Fibroblast of lung (primary cell): ENCODE measurements at places on chromosomes 2 and 18. TPM values are rescaled to one million over a fixed set of nuclear protein-coding genes. Genes with fewer than 3 reads are reported as not detected.

DNA sequence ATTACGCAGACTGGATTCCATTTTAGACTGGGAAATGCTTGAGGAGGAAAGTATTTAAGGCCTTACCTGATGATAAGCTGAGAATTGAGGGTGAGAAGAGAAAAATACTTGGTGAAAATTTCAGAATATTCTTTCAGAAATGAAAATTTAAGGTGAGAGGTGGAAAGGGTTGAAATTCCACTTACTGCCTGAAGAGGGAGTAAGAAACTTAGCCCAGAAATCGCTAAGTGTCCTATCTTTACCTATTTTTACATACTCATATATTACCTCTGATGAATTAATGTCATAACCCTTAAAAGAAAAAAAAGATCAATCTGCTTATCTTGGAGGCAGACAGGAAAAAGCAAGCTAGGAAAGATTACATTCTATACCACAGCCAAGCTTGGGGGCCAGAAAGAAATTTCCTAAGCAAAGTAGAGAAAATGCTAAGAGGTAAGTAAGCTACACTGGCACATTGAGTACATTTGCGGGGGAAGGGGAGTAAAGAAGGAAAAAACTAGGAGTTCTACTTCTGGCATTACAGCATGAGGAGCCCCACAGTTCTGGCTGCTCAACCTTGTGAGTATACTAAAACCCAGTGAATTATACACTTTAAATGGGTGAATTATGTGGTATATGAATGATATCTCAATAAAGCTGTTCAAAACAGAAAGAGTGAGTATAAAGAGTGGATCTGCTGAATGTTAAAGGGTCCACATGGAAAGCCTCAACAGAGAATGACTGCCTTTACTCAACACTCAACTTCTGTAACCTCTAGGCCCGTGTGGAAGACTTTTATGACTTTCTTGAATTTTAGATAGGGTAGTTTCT is 33.8 kb downstream of the SMC6 start:
- DNase-seq: peak; percentile 38

DNA sequence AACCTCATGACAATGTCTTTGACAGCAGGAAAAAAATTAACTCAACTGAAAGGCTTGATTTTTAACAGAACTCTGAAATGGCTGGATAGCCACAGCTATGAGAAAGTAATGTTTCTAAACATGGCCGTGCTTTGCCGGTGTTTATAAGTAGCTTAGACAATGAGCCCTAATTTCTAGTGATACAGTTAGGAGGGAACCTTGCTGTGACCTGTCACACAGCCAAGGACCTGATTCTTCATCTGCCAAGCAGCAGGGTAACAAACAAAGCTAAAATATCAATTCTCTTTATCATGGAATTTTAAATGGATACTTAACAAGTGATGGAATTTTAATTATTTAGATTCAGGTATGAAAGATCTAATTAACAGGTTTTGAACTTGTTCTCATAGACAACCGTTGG is 24.3 kb upstream of the DYNC2LI1 start:
- no peak for DNase-seq

The CDK15 gene
- total RNA-seq: 1.3 and 5.1 TPM in 2 replicates

The MLPH gene
- 8.2 and 10.7 TPM in 2 replicates for total RNA-seq

- DNase-seq: no peak
Measured at GRCh38 chr2:30792521-30792920, 14.7 kb downstream of the CAPN13 start.

GRCh38 chr2:101655702-101656422 is 41.6 kb upstream of the MAP4K4 start:
- DNase-seq: peak; percentile 68

- DNase-seq: no peak
Measured at GRCh38 chr2:85577386-85578242, at the start of gene VAMP8. Gene VAMP8, plus strand, starts transcription at chr2:85577586. Its CDS starts 61 bp downstream, at chr2:85577647.

The SCN9A gene
- total RNA-seq: 58.6 and 105 TPM in 2 replicates

DNA sequence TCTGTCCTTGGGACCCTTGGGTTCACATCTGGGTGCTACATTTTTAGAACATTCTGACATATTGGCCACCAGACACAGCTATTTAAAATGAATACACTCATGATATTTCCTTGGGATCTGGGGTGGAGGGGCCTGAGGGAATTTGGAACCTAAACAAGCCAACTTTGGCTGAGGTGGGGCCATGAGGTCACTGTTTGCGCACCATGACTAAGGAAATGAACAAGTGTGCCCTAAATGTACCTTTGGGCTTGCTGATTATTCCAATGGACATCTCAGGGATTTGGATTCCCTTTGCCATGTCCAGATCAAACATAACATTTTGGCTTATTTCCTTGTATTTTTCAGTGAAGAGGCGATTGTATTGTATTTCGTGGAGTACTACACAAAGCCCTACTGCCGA is 80.5 kb upstream of the SEC11C start:
- DNase-seq: no peak

The THAP4 gene
- total RNA-seq: 40.6 and 47.7 TPM in 2 replicates

DNA sequence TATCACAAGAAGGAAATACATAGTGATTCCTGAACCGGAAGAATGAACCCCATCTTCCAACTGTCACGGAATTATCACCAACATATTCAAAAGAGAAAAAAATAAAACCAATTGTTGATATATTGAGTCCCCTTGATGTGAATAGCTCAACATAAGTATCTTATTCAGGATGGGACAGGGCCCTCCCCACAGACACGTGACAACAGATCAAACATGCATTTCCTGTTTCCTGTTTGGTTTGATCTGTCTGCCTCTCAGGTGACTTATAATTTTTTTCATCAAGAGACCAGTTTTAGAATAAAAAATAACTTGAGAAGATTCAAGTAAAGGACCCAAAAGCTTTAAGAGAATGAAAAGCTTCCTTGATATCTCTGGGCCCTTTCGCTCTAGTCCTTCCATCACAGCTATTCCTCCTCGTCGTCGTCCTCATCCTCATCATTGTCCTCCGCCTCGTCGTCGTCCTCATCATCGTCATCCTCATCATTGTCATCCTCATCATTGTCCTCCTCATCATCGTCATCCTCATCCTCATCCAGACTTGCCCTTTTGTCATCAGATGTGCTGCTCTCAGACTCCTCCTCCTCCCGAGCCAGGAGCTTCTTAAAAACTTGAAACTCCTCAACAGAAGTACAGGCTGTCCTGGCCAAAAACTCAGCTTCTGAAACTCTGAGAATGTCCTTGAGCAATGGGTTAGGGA is 6.3 kb downstream of the MTERF4 start:
- no peak for DNase-seq

DNA sequence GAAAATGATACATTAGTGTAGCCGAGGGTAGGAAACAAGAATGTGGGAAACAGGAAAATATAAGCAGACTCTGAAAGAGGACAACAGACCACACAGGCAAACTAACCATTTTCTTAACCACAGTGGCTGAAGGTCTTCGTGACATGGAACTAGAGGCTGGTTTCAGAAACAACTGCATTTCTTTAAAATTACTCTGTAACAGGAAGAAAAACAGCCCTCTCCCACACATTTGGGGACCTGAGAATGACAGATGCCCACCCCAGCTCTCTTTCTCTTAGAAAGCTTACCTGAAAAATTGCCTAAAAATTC is 13.8 kb upstream of the SLC25A52 start:
- DNase-seq: no peak

GRCh38 chr18:72940986-72941385 is 73.2 kb upstream of the NETO1 start:
- DNase-seq: no peak

DNA sequence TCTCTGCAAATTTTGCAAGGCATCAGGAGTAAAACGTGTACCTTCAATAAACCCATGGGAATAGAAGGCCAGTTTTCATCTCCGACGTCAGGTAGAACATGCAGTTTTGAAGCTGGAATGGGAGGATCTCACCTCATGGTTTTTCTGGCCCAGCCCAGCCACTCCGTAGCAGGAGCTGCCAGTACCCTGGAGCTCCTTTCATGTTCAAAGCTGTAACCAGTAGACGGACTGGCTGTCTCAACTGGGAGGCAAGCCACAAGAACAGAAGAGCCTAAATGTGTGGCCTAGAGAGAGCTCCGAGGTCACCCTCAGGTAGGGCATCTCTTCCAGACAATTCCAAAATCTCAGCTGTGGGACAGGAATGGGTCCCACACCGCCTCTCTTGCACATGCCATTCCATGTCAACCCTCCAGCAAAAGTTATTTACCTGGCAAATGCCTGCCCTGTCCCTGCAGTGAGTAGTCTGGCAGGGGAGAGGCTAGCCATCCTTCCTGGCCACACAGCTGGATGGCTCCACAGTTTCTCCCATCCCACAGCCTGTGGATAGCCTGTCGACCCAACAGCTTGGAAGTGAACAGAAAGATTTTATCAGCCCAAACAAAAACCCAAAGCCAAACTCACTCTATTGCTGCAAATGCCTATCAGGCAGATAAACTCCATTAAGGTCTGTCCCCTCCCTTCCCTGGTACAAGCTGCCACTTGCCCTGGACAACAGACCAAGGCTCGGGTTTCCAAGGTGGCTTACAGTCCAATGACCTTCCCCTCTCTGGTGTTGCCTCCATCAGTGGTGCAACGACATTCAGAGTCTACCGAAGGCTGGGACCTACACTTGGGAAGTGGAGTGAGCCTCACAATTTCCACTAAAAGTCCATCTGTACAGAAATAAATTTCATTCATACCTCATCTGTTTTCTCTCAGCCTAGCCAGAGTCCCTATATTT is 27.8 kb downstream of the CRACDL start:
- DNase-seq: no peak

GRCh38 chr2:22691666-22692065 is 693.3 kb upstream of the KLHL29 start:
- no peak for DNase-seq

The CTAGE1 gene
- under 0.01 TPM in 1 of 2 replicates, not detected in the other for total RNA-seq

DNA sequence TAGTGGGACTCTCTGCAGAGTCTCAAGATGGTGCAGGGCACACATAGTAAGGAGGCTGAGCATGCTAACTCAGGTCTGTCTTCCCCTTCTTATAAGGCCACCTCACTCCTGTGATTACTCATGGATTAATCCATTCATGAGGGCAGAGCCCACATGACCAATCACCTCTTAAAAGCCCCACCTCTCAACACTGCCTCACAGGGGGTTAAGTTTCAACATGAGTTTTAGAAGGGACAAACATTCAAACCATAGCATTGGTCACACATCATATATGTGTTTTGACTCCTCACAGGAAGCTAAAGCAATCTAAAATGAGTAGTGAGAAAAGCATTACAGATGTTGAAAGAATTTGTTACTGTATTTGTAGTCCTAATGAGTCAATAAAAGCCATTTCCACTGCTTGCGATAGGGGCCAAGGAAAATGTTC is 57.5 kb downstream of the DTNA start:
- peak; percentile 82 for DNase-seq

The CCDC121 gene
- total RNA-seq: 1.8 and 2.0 TPM in 2 replicates

DNA sequence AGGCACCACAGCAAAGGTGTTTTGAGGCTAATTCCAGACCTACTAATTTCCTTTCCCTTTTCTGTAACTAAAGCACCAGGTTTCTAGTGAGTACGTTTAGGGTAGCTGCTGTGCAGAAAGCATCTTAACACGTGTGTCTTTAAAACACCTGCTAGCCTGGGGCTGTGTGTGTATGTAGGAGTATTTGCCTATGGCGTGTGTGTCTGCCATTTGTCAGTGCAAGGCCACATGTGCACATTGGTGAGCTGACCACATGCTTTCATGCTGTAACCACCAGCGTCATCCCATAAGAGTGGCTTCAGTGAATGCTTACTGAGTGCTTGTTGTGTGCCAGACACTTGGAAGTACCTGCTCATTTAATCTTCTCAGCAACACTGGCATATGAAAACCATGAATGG is 241.6 kb downstream of the SEPTIN10 start:
- DNase-seq: no peak

GRCh38 chr2:56713161-56713676 is 529.4 kb downstream of the CCDC85A start:
- DNase-seq: no peak

DNA sequence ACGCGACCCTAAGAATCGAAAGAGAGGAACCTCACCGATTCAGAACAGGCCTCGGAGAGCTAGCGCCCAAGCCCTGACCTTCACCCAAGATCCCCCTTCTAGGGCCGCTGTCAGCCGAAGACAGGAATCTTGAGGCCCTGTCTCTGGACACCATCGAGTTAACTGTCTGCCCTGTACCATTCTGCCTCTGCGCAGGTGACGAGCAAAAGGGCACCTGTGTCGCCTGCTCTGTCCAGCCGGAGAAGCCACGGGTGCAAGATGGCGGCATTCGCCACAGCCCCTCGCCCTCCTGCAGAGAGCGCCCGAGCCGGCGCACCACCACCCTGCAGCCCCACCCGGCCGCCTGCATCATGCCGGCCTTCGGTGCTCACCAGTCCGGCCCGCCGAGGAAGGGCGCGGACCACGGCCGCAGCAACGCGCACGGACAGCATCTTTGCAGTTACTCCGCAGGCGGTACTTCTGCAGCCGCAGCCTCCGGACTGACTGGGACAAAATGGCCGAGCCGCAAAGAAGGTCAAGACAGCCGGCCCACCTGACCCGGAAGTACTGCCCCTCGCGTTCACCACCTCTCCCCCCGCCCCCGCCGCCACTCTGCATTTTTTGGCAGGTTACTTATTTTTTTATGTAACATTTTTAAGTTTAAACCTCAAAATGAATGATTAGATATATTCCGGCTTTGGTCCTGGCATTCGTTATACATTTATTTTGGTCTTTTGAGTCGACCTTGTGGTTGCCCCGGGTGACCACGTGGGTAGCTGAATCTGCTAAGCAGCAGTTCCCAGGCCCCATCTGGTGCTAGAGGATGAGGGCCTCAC is at the start of gene ATP5F1A:
TSS of gene ATP5F1A (minus strand) at position 496 of the 815 bp plus-strand sequence. CDS start at position 431, 65 bp downstream.
- peak; percentile 77 for DNase-seq

DNA sequence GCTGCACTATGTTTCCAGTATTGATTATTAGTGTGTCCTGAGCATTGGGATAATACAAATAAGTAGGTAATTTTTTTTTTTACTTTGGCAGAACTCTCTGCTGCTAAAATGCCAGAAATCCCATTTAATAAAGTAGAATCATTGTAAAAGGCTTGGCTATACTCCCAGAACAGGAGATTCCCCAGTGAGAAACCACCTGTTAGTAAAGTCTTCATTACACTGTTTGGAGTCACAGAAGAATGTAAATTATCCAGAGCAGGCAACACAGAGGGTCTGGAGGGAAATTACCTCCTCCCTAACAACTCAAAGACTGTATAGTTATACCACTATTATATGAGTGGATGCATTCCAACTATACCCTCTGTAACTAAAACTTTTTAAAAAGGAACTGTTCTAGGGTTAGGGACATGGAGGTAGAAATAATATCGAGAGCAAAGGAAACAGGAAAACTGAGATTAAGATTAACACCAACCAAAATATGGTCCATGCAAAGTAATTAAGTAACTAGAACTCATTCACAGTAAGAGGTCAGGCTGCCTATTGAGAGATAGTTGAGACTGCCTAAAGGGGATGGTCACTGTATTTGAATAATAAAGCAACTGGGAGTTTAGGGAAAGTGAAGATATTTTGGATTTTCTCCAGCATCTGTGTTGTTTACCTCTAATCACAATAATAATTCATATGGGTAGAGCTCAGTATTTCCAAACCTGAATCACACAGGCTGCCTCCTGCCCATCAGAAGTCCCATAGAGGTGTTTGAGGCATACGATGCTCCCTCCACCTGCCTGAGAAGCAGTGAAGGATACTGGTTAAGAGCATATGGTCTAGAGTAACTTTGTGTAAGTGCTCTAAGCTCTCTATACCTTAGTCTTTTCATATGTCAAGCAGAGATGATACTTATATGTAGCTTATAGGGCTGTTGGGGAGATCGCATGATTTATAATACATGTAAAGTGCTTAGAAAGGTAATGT is 34.4 kb downstream of the MAP2 start:
- DNase-seq: peak; percentile 33
